ENCODE measurements at places on chromosomes 5 and 9.
A peak's percentile ranks its signal among the peaks of the same experiment; 100 is the strongest.

DNA sequence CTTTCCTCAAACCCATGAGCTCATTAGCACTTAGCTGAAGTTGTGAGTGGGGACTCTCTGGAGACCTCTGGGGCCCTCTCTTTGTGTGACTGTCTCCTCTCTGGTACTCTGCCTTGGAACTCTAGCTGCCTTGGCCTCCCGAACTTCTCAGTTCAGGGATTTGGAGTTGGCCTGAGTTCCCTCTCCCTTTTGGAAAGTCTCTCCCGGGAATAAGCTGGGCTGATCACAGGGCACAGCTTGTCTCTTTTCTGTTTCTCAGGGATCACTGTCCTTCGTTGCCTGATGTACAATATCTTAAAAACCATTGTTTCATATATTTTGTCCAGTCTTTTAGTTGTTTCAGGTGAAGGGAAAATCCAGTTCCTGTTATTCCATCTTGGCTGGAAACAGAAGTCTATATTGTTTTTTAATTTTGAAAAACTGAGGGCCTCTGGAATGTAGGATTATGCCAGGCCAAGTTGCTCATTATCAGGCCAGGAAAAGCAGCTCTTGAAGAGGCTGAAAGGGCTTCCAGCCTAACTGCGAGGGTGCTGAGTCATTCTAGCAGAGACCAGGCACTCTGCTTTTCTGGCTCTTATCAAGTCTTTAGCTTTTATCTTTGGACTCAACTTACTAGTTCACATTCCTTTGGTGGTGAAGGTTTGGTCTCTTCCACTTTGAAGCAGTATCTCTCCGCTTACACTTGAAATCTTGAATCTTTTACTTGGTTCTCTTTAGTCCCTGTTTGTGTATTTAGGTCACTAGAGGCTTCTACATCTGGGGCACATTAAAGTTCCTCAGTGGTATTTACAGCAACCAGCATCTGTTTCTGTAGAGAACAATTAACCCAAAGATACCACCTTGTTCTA, 8.4 kb upstream of the RGS3 start:
- DNase-seq: no peak
- H3K27ac ChIP-seq: peak overlapping the region; percentile 64
- H3K4me1 ChIP-seq: peaks cover 15% of the 10 kb centered on the region
- H3K4me3 ChIP-seq: no peak overlapping the region
- H3K36me3 ChIP-seq: no peaks in the 10 kb centered on the region
- H3K27me3 ChIP-seq: no peaks in the 10 kb centered on the region

GRCh38 chr5:173802670-173803165, 85.4 kb upstream of the CPEB4 start:
- peaks cover 3% of the 10 kb centered on the region for H3K4me1 ChIP-seq
- no peaks in the 10 kb centered on the region for H3K27me3 ChIP-seq
- no peak for DNase-seq
- H3K36me3 ChIP-seq: no peaks in the 10 kb centered on the region

- H3K4me3 ChIP-seq: no peak overlapping the region
- H3K27ac ChIP-seq: peak overlapping the region; percentile 10
- no peaks in the 10 kb centered on the region for H3K4me1 ChIP-seq
- DNase-seq: no peak
Observed at GRCh38 chr9:80699511-80699998, 989.8 kb downstream of the TLE1 start.

DNA sequence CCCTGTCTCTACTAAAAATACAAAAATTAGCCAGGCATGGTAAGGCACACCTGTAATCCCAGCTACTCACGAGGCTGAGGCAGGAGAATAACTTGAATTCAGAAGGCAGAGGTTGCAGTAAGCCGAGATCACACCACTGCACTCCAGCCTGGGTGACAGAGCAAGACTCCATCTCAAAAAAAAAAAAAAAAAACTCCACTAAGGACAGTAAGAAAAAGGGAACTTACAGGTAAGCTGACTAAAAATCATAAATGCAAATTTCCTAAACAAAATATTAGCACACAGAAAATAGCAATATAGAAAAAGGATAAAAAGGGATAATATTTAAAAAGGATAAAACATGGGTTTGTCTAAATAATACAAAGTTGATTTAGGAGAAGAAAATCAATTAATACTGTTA, 27.9 kb upstream of the HNRNPA0 start:
- no peaks in the 10 kb centered on the region for H3K4me1 ChIP-seq
- H3K27me3 ChIP-seq: no peaks in the 10 kb centered on the region
- no peak for DNase-seq
- H3K36me3 ChIP-seq: no peaks in the 10 kb centered on the region
- no peak overlapping the region for H3K27ac ChIP-seq

GRCh38 chr5:53298841-53299240, 181.6 kb upstream of the FST start:
- H3K27me3 ChIP-seq: no peaks in the 10 kb centered on the region
- no peak overlapping the region for H3K27ac ChIP-seq

- no peak for DNase-seq
- no peak overlapping the region for H3K4me3 ChIP-seq
- no peaks in the 10 kb centered on the region for H3K36me3 ChIP-seq
Observed at GRCh38 chr9:114497236-114497635, 8.0 kb downstream of the WHRN start.

- no peak for DNase-seq
- no peaks in the 10 kb centered on the region for H3K36me3 ChIP-seq
- no peak overlapping the region for H3K27ac ChIP-seq
- no peaks in the 10 kb centered on the region for H3K4me1 ChIP-seq
- H3K4me3 ChIP-seq: no peak overlapping the region
Observed at GRCh38 chr5:8523501-8523900, 654.6 kb downstream of the MTRR start.

- H3K27ac ChIP-seq: no peak overlapping the region
- H3K4me3 ChIP-seq: no peak overlapping the region
- no peak for DNase-seq
- no peaks in the 10 kb centered on the region for H3K4me1 ChIP-seq
- no peaks in the 10 kb centered on the region for H3K36me3 ChIP-seq
- no peaks in the 10 kb centered on the region for H3K27me3 ChIP-seq
Observed at GRCh38 chr9:107759009-107759822, 269.6 kb upstream of the KLF4 start.

- no peak overlapping the region for H3K27ac ChIP-seq
- no peaks in the 10 kb centered on the region for H3K36me3 ChIP-seq
- H3K27me3 ChIP-seq: no peaks in the 10 kb centered on the region
- H3K4me1 ChIP-seq: no peaks in the 10 kb centered on the region
- no peak overlapping the region for H3K4me3 ChIP-seq
Observed at GRCh38 chr5:35345222-35345621, 114.9 kb upstream of the PRLR start.

- H3K27ac ChIP-seq: peak overlapping the region; percentile 54
- no peaks in the 10 kb centered on the region for H3K27me3 ChIP-seq
- no peaks in the 10 kb centered on the region for H3K36me3 ChIP-seq
- no peak overlapping the region for H3K4me3 ChIP-seq
- no peak for DNase-seq
Observed at GRCh38 chr9:88775037-88775471, 216.2 kb upstream of the S1PR3 start.

GRCh38 chr5:91119981-91120850, 262.9 kb downstream of the ARRDC3 start:
- H3K27me3 ChIP-seq: no peaks in the 10 kb centered on the region
- H3K27ac ChIP-seq: peak overlapping the region; percentile 75
- H3K4me1 ChIP-seq: no peaks in the 10 kb centered on the region
- DNase-seq: no peak

DNA sequence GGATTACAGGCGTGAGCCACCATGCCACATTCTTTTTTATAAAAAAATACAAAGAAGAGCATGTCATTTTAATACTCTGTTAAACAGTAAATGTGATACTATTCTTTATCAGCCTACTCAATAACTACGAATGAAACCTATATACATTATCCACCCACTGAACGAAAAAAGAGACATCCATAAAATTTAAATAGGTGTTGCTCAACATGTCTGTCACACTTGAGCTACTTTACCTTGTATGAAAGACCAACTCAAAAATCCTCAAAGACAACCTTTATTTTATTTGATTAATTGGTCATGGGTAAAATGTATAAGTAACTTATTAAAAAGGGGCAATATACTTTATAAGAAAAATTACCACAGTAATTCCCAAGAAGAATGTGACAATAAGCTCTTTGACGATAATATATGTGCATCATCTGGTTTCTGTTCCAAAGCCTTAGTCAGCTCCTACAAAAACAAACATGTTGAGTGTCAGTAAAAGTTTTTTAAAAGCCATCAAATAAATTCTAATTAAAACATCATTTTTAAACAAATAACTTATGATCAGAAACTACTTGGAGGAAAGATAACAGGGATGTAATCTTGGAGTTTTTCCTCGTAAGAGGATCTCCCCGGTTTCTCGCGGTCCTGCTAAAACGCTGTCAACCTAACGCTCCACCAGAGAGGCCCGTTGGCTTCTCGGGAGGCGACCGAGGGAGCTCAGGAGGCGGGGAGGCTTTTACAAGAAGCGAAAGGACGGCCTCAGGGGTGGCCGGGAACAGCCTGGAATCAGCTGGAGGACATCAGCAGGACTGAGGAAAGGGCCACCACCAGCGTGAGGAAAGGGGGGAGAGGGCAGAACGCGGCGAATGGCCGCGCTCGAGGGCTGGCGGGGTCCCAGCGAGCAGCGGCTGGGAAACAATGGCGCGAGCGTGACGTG, 13.5 kb upstream of the ANKRD18B start:
- no peak for DNase-seq
- H3K4me1 ChIP-seq: peaks cover 19% of the 10 kb centered on the region
- peak overlapping the region; percentile 56 for H3K4me3 ChIP-seq
- H3K27ac ChIP-seq: peak overlapping the region; percentile 84
- no peaks in the 10 kb centered on the region for H3K36me3 ChIP-seq
- no peaks in the 10 kb centered on the region for H3K27me3 ChIP-seq

GRCh38 chr5:141747152-141748141, 65.4 kb upstream of the ARAP3 start:
- no peaks in the 10 kb centered on the region for H3K36me3 ChIP-seq
- H3K4me1 ChIP-seq: peaks cover 3% of the 10 kb centered on the region
- H3K27me3 ChIP-seq: no peaks in the 10 kb centered on the region
- no peak overlapping the region for H3K27ac ChIP-seq
- DNase-seq: no peak

- H3K27ac ChIP-seq: no peak overlapping the region
- H3K27me3 ChIP-seq: no peaks in the 10 kb centered on the region
- H3K36me3 ChIP-seq: no peaks in the 10 kb centered on the region
- no peak for DNase-seq
- H3K4me3 ChIP-seq: no peak overlapping the region
Observed at GRCh38 chr5:37198061-37198460, 51.1 kb downstream of the CPLANE1 start.

DNA sequence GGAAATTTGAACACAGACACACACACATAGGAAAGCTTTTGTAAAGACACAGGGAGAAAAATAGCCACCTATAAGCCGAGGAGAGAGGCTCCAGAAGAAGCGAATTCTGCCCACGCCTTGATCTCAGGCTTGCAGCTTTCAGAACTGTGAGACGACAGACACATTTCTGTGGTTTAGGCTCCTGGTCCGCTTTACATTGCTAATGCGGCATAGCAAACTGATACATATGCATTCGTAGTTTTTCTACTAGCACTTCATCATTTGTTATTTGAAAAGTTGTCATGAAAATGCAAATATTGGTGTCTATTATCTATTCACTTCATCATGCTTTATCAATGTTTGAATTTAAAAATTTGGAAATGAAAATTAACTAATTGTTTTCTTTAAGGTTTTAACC, 674.9 kb downstream of the SEMA5A start:
- no peak for DNase-seq
- no peaks in the 10 kb centered on the region for H3K36me3 ChIP-seq
- H3K4me1 ChIP-seq: no peaks in the 10 kb centered on the region
- H3K27ac ChIP-seq: no peak overlapping the region

- no peak overlapping the region for H3K4me3 ChIP-seq
- peaks cover 20% of the 10 kb centered on the region for H3K4me1 ChIP-seq
- H3K36me3 ChIP-seq: no peaks in the 10 kb centered on the region
- no peak overlapping the region for H3K27ac ChIP-seq
- DNase-seq: no peak
Observed at GRCh38 chr5:173668245-173668800, 51.9 kb upstream of the BOD1 start.

- H3K4me3 ChIP-seq: peak overlapping the region; percentile 77
- H3K36me3 ChIP-seq: peaks cover 39% of the 10 kb centered on the region
- no peaks in the 10 kb centered on the region for H3K27me3 ChIP-seq
- peaks cover 43% of the 10 kb centered on the region for H3K4me1 ChIP-seq
- no peak overlapping the region for H3K27ac ChIP-seq
Observed at GRCh38 chr9:132077881-132078698, 1.6 kb downstream of the MED27 start.

DNA sequence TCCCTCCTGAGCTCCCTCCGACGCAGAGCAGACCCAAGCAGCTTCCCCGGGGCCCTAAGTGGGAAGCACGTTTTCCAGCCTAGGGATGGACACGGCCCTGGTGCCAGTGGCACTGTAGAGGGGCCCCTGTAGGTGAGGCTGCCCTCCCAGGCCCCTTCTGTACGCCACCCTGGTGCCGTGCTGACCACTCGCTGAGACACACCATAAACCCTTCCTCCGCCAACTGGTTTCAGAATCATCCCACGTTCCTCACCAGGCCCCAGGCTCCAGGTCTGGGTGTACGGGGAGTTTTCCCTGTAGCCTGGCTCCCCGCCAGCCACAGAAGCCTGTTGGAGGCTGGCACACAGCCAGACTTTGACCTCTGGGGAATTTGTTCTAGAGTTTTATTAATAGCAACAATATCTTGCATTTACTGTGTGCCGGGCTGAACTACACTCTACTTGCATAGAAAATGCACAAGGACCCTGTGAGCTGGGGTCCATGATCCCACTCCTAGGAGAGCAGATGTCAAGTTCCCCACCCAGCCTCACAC, 18.2 kb upstream of the WDR38 start:
- no peaks in the 10 kb centered on the region for H3K36me3 ChIP-seq
- no peaks in the 10 kb centered on the region for H3K27me3 ChIP-seq
- peaks cover 48% of the 10 kb centered on the region for H3K4me1 ChIP-seq
- DNase-seq: no peak

- peaks cover 10% of the 10 kb centered on the region for H3K4me1 ChIP-seq
- no peak overlapping the region for H3K27ac ChIP-seq
Observed at GRCh38 chr5:131749138-131749537, 47.7 kb downstream of the FNIP1 start.
